ENCODE measurements at places on chromosomes 3 and 15.

DNA sequence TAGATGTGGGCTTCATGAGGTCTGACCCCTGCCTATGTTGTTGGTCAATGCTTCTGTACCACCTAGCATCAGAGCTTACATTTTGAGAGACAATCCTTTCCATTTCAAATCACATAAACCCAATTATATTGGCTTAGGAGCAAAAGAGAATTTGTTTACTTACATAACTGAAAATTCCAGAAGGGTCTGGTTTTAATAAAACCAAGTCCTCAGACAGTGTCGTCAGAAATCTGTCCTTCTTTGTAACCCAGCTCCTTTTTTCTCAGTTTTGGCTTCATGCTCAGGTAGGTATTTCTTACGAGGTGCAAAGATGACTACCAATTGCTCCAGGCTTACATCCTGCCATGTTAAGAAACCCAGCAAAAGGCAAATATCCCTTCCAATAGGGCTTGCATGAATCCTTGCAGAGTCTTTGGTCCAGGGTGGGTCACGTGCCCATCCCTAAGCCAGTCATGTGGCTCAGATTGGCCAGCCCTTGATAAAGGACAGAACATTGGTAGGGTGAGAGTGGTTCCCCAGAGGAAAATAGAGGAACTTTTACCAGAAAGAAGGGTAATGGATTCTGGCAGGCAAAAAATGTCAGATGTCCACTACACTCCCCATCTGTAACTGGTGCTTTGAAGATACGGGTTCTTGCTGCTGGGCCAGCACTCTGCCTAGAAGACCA lies 50.2 kb upstream of the VILL start:
- no peak for DNase-seq

- no peak for DNase-seq
Observed at GRCh38 chr3:122410639-122411038, 5.2 kb downstream of the WDR5B start.

DNA sequence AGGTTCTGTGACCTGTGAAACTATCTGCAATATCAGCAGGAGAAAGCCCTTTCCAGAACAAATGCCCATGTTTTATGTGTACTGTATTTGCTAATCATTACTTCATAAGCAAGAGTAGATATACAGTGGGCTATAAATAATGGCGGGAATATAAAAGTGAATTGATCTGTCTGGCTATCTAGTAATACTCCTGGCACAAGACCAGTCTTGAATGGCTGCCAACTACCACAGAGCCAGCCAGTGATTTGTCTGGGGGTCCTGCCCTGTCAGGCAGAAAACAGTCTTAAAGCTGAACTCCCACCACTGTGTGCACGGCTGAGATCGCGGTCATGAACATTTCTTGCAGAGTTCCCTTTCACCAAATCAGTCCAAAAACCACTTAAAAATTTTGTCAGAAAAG lies 176.3 kb downstream of the MEIS2 start:
- DNase-seq = no peak

GRCh38 chr3:6551165-6551564 lies 309.8 kb upstream of the GRM7 start:
- no peak for DNase-seq

- DNase-seq = no peak
Observed at GRCh38 chr15:74387141-74387541, 19.7 kb upstream of the CYP11A1 start.

DNA sequence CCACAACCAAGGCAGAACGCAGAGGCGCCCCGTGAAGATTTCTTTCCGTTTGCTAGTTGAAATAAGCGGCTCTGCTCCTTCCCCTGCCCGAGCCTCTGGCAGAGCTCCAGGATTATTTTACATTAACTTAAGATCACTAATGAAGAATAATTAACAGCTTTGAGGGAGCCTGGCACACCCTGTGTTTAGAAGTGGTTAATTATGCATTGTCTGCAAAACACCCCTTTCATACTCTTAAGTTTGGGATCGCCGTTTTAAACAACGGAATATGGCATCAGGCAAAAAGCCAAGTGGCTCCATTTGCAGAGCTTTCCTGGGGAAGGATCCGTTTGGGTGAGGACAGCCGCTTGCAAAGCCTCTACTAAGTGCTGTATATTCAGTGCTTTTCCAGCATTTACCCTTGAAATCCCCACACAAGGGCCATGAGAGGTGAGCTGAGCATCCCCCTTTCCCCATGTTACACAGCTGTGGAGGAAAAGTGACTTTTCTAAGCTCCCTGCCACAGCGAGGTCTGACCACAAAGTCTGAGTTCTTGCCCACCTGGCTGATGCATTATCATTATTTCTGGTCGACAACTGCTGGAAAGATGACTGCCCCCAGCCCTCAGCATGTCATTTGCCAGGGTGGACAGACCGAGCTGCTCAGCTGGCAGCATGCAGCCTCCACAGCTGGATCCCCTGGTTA lies 33.9 kb downstream of the IQSEC1 start:
- DNase-seq = no peak

GRCh38 chr15:57637846-57638245 lies 46.1 kb downstream of the MYZAP start:
- DNase-seq = no peak

DNA sequence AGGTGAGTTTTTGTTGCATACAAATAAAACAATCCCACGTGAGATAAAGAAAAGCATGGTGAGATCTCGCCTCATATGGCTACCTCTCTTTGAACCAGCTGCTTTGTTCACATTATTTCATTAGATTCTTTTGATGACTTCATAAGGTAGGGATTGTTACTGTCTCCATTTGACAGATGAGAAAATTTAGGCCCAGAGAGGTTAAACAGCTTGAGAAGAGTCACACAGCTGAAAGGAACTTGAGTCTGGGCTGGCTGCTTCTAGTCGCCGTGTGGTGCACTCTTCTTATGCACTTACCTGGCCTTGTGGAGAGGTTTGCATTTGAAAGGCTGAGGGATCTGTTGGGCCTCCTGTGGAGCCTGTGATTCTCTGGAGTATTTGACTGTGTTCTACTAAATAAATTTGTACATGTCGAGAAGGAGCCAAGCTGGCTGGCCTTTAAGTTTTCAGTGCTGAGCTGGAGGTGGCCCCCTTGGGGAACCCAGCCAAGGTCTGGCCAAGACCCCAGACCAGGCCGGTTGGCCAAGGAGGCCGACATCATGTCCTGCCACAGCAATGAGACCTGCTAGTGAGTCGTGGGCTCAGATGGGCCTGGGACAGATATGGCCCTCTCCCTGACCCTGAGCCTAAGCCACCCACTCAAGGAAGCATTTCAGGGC lies 125.1 kb downstream of the SMAD6 start:
- DNase-seq = no peak
